GM23338 (cell line): ENCODE measurements at places on chromosomes 3 and 15.
A peak's percentile ranks its signal among the peaks of the same experiment; 100 is the strongest.

GRCh38 chr3:119613872-119614271, 16.2 kb downstream of the PLA1A start:
- DNase-seq = no peak

- DNase-seq = no peak
Observed at GRCh38 chr3:120396469-120396868, 47.3 kb upstream of the LRRC58 start.

- no peak for DNase-seq
Observed at GRCh38 chr3:7322957-7323669, 462.2 kb downstream of the GRM7 start.

- DNase-seq = no peak
Observed at GRCh38 chr15:100937171-100937570, 18.0 kb downstream of the LRRK1 start.

DNA sequence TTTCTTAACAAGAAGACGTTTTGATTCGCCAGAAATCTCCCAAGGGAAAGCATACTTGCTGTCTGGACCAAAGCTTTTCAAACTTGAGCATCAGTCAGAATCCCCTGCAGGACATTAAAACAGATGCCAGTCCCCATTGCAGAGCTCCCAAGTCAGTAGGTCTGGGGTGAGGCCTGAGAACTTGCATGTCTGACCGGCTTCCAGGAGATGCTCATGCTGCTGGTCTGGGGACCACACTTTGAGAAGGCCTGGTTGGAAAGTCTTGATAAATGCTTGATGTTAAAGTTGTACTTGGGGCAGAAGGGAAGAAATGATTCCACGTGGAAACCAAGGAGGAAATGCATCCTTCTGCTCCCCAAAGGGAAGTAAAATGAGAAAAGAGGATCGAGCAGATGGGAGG, 24.3 kb upstream of the CAV3 start:
- no peak for DNase-seq

- DNase-seq = peak; percentile 90
Observed at GRCh38 chr15:93072411-93073394, 16.3 kb downstream of the RGMA start.

- no peak for DNase-seq
Observed at GRCh38 chr3:32355751-32356291, 35.8 kb upstream of the CMTM7 start.

DNA sequence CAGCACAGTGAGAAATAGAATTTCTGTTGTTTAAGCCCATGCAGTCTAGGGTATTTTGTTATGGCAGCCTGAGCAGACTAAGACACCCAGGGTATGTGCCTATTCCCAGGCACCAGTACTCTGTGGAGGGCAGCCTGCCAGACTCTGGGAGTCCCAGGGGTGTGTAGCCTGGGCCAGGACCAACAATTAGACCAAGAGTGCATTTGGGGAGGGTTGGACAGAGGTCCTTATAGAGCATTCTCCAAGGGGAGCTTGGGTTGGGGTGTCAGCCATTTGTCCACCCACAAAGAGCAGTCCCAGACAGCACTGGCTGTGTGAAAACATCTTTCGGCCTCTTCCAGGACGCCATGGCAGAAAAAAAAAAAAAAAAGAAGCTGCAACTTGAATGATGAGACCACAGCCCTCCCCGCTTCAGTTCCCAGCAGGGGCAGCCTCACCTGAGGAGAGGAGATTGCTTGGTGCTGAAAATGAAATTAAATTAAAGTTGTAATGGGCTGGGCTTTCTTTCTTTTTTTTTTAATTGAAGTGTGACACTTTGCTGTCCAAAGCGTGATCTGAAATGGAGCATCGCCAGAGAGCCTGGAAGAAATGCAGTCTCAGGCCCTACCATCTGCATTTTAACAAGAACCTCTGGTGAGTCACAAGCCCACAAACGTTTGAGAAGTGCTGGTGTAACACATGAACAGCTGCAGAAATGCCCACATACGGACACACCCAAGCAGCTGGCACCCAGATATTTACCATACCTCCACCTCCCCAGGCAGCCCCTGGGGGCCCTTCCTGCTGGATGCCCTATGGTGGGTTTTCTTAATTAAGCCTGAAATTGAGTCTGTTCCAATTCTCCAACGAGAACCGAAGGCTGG, 21.3 kb upstream of the CAV3 start:
- DNase-seq = no peak

DNA sequence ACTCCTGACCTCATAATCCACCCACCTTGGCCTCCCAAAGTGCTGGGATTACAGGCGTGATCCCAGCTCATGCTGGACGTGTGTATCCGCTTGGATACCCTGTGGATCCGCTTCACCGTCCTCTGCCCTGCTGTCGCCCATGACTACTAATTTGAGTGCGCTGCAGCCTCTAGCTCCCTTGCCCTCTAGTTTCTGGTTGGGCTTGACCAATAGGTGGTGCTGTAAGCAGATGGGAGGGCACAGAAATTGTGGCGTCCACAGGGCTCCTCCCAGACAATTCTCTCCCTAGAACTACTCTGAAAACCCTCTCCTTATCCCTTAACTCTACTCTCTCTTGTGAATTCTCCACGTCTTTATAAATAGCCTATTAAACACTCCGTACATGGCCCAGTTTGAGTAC, 36.2 kb downstream of the ZPLD1 start:
- DNase-seq = peak; percentile 82

DNA sequence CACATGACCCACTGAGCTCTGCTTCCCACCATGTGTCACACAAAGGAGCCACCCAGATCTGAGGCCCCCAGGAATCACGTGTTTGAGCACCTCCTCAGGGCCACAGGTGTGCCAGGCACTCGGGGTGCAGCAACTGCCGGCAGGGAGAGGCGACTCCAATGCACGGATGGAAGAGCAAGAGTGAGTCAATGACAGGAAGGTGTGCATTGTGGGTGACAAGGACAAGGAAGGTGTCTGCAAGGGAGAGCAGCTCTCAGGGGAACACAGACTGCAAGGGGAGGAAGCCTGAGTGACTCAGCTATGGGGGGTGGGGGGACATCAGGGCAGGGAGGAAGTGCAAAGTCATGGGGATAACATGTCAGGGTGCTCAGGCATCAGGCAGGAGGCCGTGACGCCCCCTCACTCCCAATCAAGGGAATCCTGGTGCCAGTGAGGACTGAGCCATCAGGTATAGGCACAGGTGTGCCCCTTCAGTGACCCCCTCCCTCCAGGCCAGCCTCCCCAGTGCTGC, 67.4 kb downstream of the NUP210 start:
- no peak for DNase-seq

GRCh38 chr3:123660900-123661299, 76.0 kb upstream of the HACD2 start:
- no peak for DNase-seq

- DNase-seq = no peak
Observed at GRCh38 chr15:27249760-27250109, 278.8 kb downstream of the GABRG3 start.

GRCh38 chr3:83514130-83514914, 1444.5 kb upstream of the CADM2 start:
- peak; percentile 65 for DNase-seq

GRCh38 chr3:133964547-133964946, 65.2 kb downstream of the SLCO2A1 start:
- DNase-seq = peak; percentile 44

- peak; percentile 28 for DNase-seq
Observed at GRCh38 chr3:10471054-10471688, 34.2 kb downstream of the ATP2B2 start.

- peak; percentile 30 for DNase-seq
Observed at GRCh38 chr3:197428117-197428801, 127.5 kb downstream of the BDH1 start.

GRCh38 chr3:159635047-159635641, 353.5 kb upstream of the IL12A start:
- no peak for DNase-seq

DNA sequence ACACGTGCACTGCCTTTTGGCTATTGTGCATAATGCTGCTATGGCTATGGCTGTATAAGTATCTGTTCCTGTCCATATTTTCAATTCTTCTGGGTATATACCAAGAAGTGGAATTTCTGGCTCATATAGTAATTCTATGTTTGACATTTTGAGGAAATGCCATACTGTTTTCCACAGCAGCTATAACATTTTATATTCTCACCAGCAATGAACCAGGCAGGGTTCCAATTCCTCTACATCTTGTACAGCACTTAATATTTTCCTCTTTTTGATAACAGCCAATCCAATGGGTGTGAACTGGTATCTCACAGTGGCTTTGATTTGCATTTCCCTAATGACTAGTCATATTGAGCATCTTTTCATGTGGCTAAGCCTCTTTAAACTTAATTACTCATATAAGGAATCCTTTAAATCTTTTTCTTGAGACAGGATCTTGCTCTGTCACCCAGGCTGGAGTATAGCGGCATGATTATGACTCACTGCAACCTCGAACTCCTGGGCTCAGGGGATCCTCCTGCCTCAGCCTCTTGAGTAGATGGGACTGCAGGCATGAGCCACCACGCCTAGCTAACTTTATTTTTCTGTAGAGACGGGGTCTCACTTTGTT, 38.1 kb upstream of the IGDCC4 start:
- DNase-seq = no peak

DNA sequence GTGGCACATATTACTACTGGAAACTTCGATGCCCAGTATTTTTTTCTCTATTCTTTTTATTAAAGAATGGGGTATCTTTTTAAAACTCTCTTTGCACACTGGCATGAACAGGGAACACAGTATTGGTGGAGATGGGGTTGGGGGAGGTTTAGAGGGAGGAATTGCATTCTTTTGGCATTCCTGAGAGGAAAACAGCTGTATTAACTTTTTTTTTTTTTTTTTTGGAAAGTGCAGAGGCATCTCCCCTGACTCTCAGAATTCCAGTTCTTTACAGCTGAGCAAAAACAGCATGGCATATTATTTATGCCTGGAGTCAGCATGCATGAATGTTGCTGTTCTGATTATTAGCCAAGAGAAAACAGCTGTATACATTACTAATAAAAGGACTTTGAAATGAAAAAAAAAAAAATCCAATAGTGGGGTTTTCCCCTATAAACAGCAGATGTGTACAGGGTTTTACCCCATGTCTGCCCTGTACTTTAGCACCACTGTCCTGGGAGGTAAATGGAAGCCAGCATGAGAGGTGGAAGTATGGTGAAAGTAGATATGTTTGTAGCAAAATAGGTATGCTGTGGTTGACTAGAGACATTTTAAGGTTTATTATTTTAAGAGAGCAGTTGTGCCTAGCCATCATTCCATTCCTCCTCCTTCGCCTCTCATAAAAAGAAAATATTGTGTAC, 132.2 kb downstream of the FNDC3B start:
- DNase-seq = peak; percentile 55

DNA sequence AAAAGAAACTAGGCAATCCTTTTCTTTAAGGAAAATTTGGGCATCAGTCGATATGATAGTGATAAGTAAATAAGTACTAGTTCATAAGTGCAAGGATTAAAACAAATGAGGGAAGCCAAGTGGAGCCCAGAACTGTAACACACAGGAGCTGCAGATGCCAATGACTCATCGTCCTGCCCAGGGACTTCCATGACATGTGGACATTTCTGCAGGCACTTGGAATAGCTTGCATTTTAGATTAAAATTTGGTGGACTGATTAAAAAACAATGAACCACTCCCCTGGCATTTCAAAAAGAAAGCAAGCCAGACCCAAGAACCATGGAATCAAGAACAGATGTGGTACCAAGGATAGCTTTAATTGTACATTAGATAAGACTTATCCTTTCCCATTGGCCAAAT, 2.9 kb downstream of the SAMD7 start:
- no peak for DNase-seq

DNA sequence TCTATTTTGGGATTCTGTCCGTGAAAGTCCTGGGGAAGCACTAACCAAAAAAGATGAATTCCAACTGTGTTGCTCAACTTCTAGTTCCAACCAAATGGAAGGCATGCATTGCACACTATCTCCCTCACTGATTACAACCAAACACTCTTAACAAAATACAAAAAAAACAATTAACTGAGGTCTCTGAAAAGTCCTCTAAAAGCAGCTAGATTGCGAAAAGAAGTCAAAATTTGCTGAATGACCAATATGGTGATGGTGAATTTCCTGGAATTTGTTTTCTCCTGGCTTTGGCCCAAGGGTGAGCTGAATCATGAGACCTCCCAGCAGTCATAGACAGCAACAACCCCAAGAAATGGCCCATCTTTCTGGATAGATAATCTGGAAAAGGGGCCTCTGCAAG, 28.3 kb downstream of the CYP19A1 start:
- DNase-seq = no peak

- no peak for DNase-seq
Observed at GRCh38 chr3:13617981-13618380, 69.1 kb downstream of the FBLN2 start.

- DNase-seq = peak; percentile 40
Observed at GRCh38 chr3:15964605-15965442, 167.0 kb upstream of the ANKRD28 start.

DNA sequence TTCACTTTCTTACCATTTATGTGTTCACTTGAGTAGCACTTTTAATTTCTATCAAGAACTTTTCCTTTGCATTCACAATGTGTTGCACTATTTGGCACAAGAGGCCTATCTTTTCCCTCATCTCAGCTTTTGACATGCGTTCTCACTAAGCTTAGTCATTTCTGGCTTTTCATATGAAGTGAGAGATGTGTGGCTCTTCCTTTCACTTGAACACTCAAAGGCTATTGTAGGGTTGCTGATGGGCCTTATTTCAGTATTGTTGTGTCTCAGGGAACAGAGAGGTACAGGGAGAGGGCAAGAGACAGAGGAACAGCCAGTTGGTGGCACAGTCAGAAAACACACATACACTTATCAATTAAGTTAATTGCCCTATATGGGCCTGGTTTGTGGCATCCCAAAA, 127.4 kb upstream of the MLF1 start:
- DNase-seq = no peak

DNA sequence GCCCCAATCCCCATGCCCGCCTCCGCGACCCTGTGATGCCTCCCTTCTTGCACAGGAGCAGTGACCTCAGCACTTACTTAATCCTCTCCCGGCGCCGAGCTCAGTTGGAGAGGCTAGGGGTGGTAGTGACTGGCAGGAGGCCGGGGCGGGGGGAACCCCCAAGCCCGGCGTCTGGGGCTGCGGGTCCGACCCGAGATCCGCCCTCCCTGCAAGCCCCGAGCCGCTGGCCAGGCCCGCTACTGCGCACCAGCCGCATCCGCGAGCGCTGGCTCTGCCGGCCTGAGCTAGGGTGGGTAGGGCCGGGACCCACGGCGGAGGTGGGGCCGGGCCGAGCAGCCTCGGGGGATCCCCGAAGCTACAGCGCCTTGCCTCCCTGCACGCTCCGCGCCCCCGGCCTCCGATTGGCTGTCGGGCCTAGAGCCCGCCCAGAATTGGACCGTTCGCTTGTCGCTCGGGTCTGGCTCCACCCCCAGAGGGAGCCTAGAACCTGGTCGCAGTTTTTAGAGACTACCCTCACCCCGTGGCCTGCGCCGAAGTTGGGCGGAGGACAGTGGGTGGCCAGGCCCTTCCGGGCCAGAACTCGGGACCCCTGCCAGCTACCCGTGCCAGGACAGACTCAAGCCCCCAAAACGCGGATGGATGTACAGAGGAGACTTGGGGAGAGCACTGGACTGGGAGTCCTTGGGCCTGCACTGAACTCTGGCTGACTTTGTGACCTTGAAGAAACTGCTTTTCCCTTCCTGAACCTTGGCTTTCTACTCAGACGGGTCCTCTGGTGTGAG, at the start of gene C3orf18:
Gene C3orf18, minus strand, starts transcription at position 362 of the 782 bp plus-strand sequence. CDS start 2,048 bp downstream, outside the sequence.
- DNase-seq = peak; percentile 98

GRCh38 chr3:163438760-163439159, 1639.5 kb downstream of the SI start:
- DNase-seq = no peak

GRCh38 chr3:76872999-76873398, 166.9 kb upstream of the ROBO2 start:
- no peak for DNase-seq

- peak; percentile 80 for DNase-seq
Observed at GRCh38 chr3:18988614-18989229, 159.6 kb upstream of the KCNH8 start.

- DNase-seq = no peak
Observed at GRCh38 chr15:74808078-74808839, 4.4 kb upstream of the LMAN1L start.

- DNase-seq = no peak
Observed at GRCh38 chr3:135034891-135035440, 239.9 kb downstream of the EPHB1 start.
